ENCODE measurements at places on chromosomes 16 and 17.

DNA sequence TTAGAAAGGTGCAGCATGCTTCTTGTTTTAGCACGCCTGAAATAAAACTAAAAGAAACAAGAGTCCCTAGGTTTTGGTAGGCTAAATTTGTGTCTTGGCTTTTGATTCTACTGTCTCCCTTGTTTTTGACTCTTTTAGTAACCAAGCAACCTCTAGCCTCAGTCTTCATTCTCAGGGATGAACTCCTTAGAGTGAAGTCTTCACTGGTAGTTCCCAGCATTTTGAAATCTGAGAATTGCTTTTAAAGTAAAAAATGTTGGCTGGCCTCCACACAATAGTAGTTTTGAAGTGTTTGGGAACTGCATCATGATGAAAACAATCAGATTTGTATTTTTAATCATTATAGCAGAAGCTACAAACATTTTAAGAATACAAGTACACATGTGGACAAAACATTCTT is 6.1 kb upstream of the CDR2 start:
- no peak for DNase-seq

- DNase-seq, result no peak
Observed at GRCh38 chr17:44828919-44829522, 1.1 kb downstream of the GJC1 start.

DNA sequence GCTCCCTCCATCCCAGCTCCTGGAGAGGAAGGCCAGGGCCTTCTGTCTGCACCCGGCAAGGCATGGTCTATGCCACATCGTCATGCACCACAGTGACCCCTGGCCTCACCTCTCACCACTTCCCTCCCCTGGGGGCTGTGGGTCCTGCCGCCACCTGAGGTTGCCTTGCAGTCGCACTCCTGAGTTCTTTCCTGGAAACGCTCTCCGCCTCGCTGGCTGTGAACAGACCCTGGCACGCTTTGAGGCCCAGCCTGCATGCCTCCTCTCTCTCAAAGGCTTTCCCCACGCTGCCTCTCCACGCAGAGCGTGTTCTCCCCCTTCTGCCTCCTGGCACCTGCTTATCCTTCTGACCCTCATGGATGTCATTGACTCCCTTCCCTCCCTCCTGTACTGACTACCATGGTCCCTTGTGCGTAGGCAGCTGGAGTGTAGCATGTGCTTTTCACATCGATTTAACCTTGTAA is 45.4 kb downstream of the SEC14L1 start:
- DNase-seq, result peak; percentile 83

- no peak for DNase-seq
Observed at GRCh38 chr17:27634776-27635175, 3.8 kb downstream of the LGALS9 start.

DNA sequence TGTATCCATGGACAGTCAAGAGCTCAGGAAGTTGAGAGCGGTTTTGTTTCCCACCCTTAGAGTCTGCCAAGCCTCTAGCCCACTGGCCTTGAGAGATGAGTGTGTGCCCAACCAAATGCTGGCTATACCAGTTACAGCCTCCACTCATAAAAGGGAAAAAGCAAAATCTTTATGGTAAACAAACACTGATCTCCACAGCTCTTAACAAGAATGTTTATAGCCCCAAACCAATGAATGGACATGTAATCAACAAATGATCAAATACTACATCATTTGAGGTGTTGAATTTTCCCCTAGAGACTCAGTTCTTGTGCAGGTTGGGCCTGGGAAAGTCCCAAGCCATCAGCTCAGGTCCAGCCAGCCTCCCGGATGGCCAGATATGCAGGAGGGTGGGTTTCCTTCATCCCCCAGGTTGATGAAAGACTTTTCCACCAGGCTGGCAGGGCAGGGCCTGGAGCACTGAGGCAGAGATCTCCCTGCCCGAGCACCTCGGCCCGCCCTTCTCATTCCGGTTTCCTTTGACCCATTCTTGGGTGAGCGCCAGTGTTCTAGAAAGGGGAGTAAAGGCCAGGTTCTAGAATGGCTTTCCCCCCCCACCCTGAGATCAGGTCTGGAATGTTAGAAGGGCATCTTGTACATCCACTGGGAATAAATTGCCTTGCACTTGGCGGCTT is 3.9 kb upstream of the EFTUD2 start:
- DNase-seq, result no peak

DNA sequence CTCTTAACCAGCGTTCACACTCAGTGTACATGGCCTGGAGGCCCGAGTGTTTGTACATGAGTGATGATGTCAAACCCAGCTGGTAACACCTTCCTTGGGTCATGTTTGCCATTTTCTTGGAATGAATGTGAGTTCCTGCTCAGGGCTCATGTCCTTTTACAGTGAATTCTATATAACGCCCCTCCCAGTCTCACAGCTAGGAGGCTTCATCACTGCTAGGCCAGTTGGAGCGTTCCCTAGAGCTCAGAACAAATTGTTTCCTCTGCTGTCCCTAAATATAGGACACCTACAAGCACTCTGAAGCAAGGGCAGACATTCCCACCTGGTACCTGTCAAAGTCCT is 5.5 kb downstream of the TIMM22 start:
- DNase-seq, result no peak

GRCh38 chr17:83196024-83196365 is 116.6 kb downstream of the METRNL start:
- DNase-seq, result peak; percentile 1

GRCh38 chr17:364308-364707 is 11.7 kb upstream of the RPH3AL start:
- no peak for DNase-seq

GRCh38 chr17:31251105-31251969 is 45.7 kb downstream of the OMG start:
- no peak for DNase-seq

All from thyroid gland (tissue), 4 donors.